Natural killer cell (primary cell): ENCODE measurements at places on chromosomes 3 and 15.
A peak's percentile ranks its signal among the peaks of the same experiment; 100 is the strongest.

GRCh38 chr15:31758126-31758525 lies 272.2 kb upstream of the CHRNA7 start:
- peak; percentile 9 for DNase-seq

DNA sequence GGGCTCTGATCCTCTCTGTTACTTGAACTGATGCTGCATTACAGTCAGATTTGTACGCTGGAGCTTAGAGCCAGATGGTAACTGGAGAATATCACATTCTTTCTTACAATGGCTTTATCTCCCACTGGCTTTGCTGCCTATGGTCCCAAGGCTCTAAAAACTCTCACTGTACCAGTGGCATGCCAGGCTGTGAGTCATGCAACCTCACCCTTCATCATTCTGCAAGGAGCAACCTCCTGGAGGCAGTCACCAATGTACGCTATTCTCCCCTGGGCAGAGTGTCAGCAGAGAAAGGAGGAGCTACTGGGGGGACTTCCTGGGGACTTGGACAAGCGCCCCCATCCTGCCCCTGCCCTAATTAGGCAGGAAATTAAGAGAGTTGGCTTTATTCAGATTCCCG lies 97.9 kb upstream of the EIF1B start:
- DNase-seq, result no peak

DNA sequence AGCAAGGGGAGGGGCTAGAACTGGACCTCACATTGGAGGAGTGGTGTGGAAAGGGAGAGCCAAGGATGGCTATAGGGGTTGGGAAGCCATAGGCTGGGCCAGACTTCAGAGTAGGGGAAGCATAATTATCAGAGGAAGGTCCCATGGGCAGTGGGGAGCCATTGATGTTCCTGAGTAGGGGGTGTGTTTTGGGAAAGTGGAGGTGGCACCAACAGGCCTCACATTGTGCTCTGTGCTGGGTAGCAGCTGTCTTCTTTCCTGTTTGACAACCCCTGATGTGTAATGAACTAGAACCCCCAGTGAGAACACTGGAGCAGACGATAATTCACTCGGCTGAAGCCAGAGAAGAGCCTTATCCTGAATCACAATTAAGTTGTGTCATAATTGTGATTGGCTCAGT lies 41.2 kb downstream of the SLC6A11 start:
- no peak for DNase-seq

DNA sequence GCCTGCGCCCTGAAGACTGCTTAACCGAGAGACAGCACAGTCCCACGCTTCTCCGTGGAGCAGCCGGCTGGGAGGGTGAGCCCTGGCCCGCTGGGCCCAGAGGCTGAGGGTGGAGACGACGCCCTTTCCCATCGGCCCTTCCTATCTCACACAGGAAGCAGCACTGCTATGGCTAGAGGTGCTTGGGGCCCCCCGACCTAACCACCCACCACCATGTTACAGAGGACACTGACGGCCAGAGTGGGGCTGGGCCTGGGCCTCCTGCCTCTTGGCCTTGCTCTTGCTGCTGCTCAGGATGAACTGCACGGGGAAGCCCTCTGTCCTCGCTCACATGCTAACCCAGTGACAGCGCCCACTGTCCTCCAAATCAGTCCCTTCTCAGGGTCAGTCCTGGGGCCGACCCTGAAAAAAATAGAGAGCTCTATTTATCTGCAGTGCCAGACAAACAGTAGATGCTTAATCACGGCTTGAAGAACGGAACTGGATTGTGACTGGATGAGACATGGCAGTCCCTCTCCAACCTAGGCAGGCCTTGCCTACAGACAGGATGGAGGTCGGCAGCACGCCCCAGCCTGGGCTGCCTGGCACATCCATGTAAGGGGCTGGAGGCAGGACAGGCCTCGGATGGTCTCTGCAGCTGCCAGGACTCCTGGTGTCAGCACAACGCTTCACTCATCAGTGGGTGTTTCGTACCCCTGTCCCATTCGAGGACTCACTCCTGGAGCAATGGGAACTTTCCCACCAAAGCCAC lies 14.2 kb downstream of the TMEM44 start:
- no peak for DNase-seq

- no peak for DNase-seq
Measured at GRCh38 chr3:27544372-27544865, 60.2 kb upstream of the SLC4A7 start.

DNA sequence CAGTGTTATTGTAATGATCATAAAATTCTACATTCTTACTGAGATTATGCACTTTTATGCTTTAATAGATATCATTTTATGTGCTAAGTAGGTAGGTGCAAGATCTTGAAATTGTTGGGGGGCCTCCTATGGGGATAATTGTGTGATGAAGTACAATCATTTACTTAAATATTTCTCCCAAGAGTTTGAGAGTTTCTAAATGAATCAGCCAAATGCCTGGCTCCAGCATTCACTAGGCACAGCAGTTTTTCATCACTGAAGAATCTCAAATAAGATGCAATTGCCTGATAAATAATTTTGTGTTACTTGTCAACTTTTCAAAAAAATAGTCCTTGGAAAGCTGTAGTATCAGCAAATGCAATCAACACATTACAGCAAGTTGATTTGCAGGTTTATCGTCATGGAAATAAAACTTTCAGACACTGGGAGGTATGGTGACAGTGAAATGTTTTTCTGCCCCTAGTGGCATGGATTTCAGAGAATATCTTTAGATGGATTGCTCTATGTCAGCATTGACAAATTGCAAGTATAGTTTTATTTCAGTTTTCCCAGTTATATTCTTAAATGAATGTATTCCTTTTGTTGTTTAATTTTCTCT lies 167.1 kb downstream of the NEK11 start:
- DNase-seq, result no peak

DNA sequence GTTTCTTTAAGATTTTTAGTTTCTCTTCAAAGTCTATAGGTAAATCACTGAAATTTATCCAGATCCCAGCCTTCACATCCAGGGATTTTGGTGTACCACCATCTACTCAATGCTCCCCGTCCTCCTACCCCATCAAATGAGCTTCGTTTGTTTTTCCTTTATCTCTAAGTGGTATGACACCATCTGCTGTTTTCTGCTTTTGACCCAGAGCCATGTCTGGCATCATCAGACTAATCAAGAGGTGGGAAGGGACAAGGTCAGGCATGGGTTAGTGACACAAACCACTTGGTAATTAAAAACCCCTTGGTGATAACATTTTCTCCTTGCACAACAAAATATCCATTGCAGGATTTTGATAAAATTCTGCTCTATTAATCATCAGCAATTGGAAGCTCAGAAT lies 92.7 kb upstream of the GOLGA8J start:
- DNase-seq, result no peak

DNA sequence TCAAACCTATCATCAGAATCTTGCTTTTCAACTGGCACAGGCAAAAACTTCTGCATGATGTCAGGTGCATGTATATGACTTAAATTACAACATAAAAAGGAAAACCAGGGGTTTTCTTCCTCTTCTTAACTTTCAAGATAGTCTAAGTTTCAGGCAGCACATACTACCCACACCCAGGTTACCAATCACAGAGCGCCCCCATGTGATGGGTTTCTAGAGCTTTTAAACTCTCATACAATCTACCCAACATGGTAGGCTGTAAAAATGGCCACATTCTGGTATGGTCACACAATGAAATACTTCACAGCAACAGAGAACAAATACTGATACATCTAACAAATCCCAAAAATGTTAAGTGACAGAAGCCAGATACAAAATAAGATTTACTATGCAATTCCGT lies 7.4 kb downstream of the MESD start:
- peak; percentile 30 for DNase-seq

DNA sequence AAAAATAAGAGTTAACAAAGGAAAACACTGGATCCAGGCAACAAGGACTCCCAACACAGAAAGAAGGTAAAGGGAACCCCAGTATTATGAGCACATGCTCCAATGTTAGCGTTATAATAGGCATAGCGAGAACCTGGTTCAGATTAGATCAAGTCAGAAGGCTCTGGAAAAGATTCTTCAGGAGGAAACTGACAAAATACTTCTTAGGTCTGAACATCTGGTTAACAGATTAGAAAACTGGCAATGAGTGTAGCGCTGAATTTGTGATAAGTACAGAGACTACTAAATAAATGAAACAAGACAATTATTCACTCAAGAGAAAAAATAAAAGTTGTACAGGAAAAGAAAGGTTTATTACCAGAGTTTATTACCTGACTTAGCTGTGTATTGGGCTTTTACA lies 146.1 kb downstream of the DPH6 start:
- no peak for DNase-seq

GRCh38 chr15:85598219-85598618 lies 196.5 kb downstream of the KLHL25 start:
- DNase-seq, result no peak

GRCh38 chr15:56934269-56934668 lies 15.8 kb downstream of the TCF12 start:
- DNase-seq, result no peak

GRCh38 chr15:58081891-58082290 lies 16.4 kb upstream of the ALDH1A2 start:
- DNase-seq, result no peak

GRCh38 chr3:28923994-28924393 lies 356.9 kb upstream of the RBMS3 start:
- no peak for DNase-seq

DNA sequence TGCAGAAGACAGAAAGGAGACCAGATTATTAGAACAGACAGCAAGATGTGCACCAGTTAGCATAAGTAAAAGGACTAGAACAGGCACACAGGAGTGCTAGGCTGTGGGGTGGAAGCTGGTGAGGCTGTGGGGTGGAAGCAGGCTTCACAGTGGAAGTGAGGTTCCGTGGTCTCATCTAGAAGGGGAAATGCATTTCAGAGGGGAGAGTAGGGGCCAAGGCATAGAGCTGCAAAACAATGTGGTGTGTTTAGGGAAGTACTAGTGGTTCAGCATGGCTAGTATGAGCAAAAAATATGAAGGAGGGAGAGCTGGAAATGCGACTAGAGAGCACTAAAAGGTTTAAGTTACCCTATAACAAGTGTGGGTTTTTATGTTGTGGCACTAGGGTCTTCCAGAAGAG lies 6.5 kb downstream of the POPDC2 start:
- DNase-seq, result no peak
